ENCODE measurements at places on chromosomes 3 and 15.

- DNase-seq = no peak
Observed at GRCh38 chr15:80920271-80920699, 69.3 kb downstream of the MESD start.

DNA sequence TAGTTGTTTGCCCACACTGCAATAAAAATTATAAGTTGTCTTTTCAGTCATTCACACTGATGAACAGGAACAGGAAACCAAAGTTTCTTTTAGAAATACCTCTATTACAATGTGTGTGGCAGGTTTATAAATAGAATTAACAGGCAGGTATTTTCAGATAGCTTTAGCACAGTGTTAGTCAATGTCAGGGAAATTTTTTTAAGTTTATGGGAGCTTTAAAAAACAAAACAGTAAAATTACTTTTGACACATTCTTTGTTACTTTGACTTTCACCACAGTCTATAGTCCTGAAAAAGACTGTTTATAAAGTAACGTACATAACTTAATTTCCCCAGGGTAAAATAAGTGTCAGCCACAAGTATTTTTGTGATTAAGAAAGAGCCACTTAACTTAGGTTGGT is 38.1 kb downstream of the SERPINI1 start:
- DNase-seq = no peak

DNA sequence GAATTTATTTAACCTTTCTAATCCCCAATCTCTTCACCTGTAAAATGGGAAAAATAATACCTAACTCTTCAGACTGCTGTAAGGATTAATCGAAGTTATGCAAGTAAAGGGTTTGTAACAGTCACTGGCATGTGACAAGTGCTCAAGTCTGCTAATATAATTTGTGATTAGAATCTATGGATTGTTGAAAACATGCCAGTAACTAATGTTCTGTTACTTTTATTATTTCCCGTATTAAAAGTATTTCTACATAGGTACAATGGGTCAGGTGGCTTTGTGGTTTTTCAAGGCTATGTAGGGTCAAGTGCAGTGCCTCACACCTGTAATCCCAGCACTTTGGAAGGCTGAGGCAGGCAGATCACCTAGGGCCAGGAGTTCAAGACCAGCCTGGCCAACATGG is 29.4 kb downstream of the ULK4 start:
- no peak for DNase-seq

GRCh38 chr15:71880276-71880675 is 69.9 kb downstream of the NR2E3 start:
- DNase-seq = no peak

DNA sequence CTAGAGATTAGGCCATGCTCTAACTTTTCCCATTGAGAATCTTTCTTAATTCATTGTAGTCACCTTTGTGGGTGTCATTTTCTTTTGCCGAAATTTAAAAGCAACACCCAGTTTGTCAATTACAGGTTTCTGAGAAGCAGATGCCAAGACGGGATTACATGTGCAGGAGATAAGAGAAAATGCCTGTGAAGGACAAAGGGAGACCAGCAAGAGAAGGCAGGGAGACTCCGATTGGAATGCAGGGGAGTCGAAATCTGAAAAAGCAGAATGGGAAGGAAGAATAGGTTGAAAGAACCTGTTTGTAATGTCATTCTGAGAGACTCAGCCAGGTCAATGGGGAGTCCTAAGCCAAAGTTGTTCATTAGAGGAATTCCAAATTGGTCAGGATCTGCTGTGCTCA is 3.6 kb upstream of the DPH6 start:
- DNase-seq = no peak

- DNase-seq = no peak
Observed at GRCh38 chr3:191136347-191136746, 62.7 kb upstream of the OSTN start.

Measured in brain pericyte (primary cell).